ENCODE measurements at places on chromosomes 4 and X. TPM values are rescaled to one million over a fixed set of nuclear protein-coding genes. Genes with fewer than 3 reads are reported as not detected.

The ALPK1 gene
- total RNA-seq, result 8.7 TPM

The STPG2 gene
- not detected for total RNA-seq

The CDS1 gene
- total RNA-seq, result 0.11 TPM

The PLS3 gene
- 155 TPM for total RNA-seq

The IQSEC2 gene
- 43.3 TPM for total RNA-seq

The GRIPAP1 gene
- total RNA-seq, result 15.0 TPM

The PLXNB3 gene
- total RNA-seq, result 99.1 TPM

The ZAR1 gene
- total RNA-seq, result 1.4 TPM

The GPC4 gene
- 12.0 TPM for total RNA-seq

The GLRB gene
- total RNA-seq, result 8.4 TPM

The PGK1 gene
- total RNA-seq, result 72.1 TPM

The GPRIN3 gene
- 2.1 TPM for total RNA-seq

GRCh38 chrX:134999469-134999868 lies 8.7 kb downstream of the SMIM10 start:
- no peak for DNase-seq

DNA sequence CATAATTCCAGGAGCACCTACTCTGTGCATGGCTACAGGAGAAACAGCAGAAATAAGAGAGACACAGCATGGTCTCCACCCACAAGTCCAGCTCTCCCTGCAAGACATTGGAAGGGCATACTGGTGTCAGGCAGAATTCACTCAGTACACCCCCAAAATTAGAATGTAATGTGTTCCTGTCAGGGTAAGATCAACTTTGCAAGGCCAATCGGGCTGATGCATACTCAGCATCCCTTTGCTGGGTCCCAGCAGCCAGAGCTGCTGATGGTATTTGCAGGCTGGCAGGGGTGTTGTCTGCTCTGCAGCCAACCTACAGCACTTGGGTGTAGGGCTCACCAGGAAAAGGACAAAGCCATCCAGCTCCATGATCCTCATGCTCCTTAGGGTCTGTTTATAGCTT lies 295.4 kb upstream of the STS start:
- DNase-seq, result no peak

DNA sequence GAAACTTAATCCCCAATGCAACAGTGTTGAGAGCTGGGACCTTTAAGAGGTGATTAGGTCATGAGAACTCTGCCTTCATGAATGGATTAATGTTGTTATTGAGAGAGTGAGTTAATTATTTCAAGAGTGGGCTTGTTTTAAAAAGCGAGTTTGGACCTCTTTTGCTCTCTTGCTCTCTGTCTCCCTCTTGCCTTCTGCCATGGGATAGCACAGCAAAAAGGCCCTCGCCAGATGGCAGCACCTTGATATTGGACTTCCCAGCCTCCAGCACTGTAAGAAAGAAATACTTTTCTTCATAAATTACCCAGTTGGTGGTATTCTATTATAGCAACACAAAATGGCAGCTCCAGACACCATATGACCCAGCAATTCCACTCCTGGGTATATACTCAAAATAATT lies 7.0 kb upstream of the ATP6AP2 start:
- no peak for DNase-seq

GRCh38 chr4:107760281-107760947 lies 40.4 kb upstream of the PAPSS1 start:
- no peak for DNase-seq

DNA sequence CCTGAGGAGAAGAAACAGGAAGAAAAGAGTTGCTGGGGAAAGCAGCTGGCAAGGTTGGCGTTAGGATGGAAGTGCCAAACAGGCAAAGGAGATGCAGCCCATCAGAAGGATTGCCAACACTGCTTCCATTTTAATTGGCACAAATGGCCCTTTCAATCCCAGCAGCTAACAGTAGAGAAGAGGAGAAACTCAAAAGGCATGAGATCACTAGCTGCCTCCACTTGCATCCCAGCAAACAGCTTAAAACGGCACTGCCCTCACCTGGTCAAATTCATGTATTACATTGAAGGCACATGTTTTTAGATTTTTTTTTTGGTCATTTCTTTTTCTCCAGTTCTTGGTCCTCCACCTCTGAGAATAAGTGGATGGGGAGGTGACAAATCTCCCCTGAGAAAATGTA lies 14.9 kb upstream of the LOC101059915 start:
- peak; percentile 62 for DNase-seq

DNA sequence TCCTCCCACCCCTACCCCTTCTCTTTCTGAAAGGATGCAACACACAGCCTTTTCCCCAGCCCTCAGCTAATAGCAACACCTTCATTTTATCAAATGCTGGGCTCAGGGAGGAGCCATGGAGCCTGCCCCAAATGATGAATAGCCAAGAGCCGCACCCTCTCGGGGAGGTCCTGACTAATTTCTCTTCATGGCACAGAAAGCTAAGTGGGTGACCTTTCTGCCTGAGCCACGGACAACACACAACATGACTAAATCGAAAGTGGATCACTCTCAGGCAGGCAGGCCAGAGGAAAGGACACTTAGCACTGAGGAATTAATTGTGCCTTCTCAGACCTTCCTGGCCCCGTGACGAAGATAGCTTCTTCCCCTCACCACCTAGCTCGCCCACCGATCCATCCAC lies 165.1 kb upstream of the RAI2 start:
- no peak for DNase-seq

GRCh38 chr4:32684160-32684559 lies 1964.0 kb downstream of the PCDH7 start:
- DNase-seq, result no peak

DNA sequence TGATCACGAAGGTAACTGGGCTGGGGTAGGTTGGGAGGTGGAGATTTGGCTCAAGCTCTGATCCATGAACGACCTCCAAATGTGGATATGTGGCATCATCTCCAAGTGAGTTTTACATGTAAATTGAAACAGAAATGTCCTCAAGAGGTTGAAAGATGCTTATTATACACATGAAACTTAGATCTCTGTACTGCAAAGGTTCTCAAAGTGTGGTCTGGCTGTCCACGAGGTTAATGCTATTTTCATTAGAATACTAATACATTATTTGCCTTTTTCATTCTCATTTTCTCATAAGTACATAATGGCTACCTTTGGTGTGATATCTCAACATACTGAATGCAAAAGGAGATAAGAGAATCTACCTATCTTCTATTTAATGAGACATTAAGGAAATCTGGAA lies 198.2 kb downstream of the RASL11B start:
- no peak for DNase-seq

- DNase-seq, result no peak
These were observed 63.3 kb downstream of the AFAP1 start for GRCh38 chr4:7876201-7876875.

DNA sequence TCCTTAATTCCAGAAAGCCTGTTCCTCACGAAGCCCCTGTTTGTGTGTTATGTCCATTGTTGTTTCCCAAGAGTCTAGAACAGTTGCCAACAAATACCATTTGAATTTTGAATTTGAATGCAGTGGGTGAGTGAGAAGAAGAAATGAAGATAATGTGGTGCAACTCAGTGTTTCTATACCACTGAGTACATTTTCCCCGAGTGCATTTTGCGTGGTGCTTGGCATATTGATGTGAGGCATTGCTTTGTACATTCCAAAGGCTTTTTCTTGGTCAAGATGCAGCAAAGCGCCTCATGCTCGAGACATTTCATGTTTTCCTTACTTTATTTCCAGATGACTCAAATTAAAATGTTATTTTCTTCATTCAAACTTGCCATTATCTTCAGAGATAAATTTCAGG lies 253.1 kb upstream of the RPS6KA3 start:
- no peak for DNase-seq

- no peak for DNase-seq
These were observed 7.3 kb upstream of the TXLNG start for GRCh38 chrX:16778993-16779392.

GRCh38 chrX:120459309-120459708 lies 9.8 kb downstream of the LAMP2 start:
- no peak for DNase-seq

DNA sequence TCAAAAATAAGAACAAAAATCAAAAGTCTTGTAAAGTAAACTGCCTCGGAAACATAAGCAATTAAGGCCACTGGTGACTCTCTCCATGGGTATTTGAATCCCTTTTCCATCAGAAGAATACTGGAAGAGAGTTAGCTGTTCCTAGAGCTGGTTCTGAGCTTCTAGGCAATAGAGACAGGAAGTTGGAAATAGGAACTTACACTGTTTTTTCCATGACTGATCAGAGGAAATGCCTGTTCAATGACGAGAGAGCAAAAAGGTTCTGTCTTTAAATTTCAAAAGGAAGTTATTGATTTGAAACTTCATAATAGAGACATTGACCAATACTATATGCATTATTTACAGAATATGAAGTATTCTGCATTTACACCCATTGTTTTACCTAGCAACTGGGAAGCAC lies 503.5 kb upstream of the ARX start:
- no peak for DNase-seq

- DNase-seq, result no peak
These were observed 456.5 kb upstream of the NDST3 start for GRCh38 chr4:117577686-117578311.

- no peak for DNase-seq
These were observed 14.7 kb downstream of the APEX2 start for GRCh38 chrX:55014897-55015299.

- DNase-seq, result no peak
These were observed 53.5 kb downstream of the PLAC1 start for GRCh38 chrX:134604701-134605311.

- DNase-seq, result no peak
These were observed 241.8 kb downstream of the FBXO8 start for GRCh38 chr4:174041555-174042105.

GRCh38 chr4:141435446-141436225 lies 200.7 kb upstream of the IL15 start:
- no peak for DNase-seq

DNA sequence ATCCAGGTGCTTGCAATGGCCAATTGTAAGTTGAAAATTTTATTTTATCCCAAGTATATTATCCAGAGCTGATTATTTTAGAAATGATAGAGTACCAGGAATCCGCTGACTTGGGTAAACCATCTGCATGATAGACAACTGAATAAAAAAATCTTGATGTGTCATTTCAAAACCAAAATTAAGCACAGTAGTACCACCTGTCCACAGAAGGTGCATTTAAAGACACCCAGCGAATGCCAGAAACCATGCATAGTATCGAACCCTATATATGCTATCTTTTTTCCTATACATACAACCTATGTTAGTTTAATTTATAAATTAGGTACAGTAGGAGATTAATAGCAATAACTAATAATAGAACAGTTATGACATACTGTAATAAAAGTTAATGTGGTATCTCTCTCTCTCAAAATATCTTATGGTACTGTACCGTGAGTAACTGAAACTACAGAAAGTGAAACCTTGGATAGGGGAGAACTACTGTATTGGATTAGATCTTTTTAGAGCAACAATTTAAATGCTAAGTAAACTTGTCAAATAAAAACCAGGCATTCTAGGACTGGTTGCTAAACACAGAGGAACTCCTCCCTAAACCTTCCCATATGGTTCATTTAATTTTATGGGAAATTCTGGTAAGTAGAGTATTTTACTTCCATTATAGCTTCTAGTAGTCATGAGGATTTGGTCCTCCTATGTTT lies 6.2 kb downstream of the NEIL3 start:
- no peak for DNase-seq

- DNase-seq, result no peak
These were observed 3.1 kb upstream of the HS6ST2 start for GRCh38 chrX:132961511-132961910.

DNA sequence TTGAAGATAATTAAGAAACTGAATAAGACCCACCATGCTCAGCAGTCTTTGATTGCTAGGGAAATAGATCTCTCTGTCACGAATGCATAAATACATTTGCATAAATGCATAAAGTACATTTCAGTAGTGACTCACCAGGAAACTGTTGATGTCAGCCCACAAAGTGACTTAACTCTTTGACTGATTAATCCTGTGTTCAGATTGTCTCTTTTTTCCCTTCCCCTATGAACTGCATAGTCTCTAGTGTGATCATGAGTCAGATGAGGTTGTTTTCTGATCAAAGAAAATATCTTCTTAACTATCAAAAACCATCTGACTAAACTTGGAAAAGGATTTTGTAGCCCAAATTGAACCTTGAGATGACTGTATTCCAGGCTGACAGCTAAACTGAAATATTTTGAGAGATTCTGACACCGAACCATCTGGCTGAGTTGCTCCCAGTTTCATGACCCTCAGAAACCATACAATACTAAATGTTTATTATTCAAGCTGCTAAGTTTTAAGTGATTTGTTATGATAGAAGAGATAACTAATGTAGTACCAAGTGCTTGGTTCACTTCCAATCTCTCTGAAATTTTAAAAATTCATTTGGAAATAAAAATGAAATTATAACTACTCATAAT lies 1381.5 kb upstream of the AGA start:
- DNase-seq, result no peak

DNA sequence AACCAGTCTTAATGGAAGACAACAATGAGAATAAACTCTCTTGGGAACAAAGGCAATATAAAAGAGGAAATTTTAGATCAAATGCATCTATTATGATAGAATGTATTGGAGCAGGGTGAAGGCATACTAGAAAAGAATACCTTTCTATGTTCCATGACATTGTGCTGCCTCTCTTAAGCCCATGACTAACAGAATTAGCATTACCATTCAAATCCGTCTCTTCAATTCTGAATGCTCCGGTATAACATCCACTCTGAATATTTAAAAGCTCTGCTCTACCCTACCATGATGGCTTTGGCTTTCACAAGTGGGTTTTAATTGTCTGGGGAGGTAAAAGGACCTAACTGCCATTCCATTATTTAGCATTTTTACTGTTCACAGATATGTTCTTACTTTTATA lies 1878.4 kb downstream of the ARAP2 start:
- DNase-seq, result no peak
